ENCODE measurements at places on chromosomes 16 and 17.

GRCh38 chr16:74226338-74226954 is 70.2 kb upstream of the PSMD7 start:
- DNase-seq: no peak

DNA sequence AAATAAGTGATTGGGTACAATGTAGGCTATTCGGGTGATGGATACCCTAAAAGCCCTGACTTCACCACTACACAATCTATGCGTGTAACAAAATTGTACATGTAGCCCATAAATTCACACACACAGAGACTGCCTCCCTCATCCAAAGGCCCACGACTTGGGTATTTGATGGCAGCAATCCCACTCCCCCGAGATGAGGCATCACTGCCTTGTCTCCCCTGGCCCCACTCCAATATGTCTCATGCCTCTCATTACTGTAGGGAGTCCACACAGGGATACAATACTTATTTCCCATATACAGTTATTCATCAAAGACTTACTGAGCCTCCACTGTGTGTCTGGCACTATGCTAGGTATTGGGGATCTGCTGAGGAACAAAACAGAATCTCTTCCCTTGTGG is 192.6 kb downstream of the CBLN1 start:
- DNase-seq: no peak

DNA sequence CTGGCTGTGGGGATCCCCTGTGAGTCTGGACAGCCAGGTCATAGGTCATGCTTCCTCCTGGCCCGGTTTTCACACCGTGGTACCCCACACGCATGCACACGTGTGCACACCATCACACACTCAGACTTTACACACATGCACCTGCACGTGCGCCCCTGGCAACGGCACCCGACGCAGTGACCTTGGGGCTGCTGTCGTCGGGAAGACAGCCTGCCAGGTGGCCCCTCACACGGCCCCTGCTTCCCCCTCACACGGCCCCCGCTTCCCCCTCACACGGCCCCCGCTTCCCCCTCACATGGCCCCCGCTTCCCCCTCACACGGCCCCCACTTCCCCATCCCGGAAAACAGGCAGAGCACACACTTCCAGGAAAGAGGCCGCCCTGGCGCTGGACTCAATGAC is 45.1 kb downstream of the CBFA2T3 start:
- no peak for DNase-seq

DNA sequence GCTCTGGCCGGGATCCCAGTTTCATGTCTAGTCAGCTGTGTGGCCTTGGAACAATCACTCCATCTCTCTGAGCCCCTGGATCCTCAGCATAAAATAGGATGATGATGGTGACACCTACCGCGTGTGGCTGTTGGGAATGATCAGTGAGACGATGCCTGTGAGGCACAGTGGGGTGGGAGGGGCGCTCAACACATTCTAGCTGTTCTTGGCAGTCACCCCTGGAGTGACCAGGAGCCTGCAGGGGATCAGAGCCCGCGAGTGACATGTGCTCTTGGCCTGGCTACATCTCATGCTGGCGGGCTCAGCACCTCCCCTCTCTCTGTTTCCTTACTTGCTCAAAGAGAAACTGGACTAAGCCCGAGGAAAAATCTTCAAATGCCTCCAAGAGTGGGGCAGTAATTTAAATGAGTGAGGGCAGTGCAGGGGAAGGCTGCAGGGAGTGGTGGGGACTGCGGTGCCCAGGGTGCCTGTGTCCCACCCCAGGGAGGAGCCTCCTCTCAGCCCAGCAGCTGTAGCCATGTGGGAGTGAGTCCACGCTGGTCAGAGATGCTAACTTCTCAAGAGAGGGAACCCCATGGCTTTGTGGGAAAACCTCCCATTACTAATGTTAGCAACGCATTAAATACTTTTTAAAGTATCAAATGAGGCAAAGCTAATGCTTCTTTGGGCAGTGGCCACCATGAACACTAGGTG is 23.1 kb upstream of the DOK4 start:
- no peak for DNase-seq

DNA sequence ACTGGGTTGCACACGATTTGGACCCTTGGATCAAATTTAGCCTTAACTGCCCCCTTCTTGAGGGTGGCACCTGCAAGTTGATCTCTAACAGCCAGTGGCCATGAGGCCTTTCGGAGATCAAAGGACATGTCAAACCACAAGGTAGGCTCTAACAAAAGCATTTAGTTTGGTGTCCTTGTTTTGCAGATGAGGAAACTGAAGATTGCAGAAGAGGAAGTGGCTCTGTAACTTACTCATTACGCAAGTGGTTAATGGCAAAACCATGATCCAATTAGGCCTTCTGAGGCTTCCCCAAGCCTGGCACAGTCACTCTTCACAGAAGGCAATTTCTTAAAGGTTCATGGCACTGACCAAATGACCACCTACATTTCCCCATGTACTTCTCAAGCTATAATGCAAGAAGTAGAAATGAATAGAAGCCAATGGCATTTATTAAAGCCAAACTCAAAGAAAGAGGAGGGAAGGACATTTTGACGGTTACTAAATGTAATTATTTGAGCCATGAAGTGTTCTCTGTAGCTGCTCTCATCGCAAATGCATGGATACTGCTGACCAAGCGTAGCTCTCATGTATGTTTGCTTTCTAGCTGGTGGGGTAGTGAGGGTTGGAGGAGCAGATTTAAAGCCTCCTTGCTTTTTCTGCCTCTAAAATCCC is 32.8 kb upstream of the ABCC12 start:
- no peak for DNase-seq

- DNase-seq: no peak
Observed at GRCh38 chr17:81579821-81580321, 27.7 kb upstream of the FAAP100 start.

GRCh38 chr16:19853132-19853741 is 31.4 kb downstream of the GPRC5B start:
- no peak for DNase-seq

DNA sequence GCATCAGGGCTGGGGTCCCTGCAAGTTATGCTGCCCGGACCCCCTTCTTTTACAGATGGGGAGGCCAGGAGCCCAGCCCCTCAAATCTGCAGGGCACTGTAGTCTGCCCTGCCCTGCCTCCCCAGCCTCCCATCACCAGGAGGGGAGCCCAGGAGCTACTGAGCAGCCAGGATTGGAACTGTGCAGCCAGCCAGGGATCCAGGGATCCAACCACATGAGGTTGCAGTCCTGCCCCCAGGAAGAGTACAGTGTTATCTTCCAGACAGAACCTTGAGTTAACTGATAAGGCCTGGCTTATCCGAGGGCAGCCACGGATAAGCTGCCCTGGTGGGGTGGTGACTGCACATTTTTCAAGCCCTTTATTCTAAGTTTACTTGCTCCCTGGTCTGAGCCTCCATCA is 11.4 kb upstream of the NDRG4 start:
- no peak for DNase-seq

- no peak for DNase-seq
Observed at GRCh38 chr17:9414471-9414870, 161.1 kb downstream of the STX8 start.
